ENCODE measurements at places on chromosomes 1 and 21.

DNA sequence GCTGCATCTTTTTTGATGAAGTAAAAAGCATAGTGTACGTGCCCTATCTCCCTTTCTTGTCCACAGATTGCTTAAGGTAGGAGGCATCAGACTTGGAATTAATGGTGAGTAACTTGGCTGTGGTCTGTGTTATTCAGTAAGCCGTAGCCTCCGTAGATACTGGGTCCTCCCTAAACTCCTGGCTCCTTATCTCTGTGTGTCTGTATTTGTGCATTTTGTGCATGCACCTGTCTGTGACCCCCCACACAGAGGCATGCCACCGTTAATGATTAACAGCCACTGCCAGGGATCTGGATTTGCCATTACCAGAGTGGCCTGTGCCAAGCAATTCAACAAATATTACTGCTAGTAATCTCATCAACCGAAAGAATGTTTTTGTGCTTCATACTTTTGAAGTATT, 31.9 kb downstream of the MAP3K21 start:
- no peak for DNase-seq

GRCh38 chr21:20721151-20721550, 277.1 kb upstream of the NCAM2 start:
- DNase-seq = no peak

GRCh38 chr1:154348429-154349076, 23.2 kb downstream of the ATP8B2 start:
- no peak for DNase-seq

- DNase-seq = no peak
Observed at GRCh38 chr1:234602334-234603220, 7.4 kb downstream of the IRF2BP2 start.

- no peak for DNase-seq
Observed at GRCh38 chr1:17200246-17200645, 4.7 kb upstream of the PADI1 start.

GRCh38 chr1:29620631-29621030, 384.3 kb downstream of the PTPRU start:
- no peak for DNase-seq

DNA sequence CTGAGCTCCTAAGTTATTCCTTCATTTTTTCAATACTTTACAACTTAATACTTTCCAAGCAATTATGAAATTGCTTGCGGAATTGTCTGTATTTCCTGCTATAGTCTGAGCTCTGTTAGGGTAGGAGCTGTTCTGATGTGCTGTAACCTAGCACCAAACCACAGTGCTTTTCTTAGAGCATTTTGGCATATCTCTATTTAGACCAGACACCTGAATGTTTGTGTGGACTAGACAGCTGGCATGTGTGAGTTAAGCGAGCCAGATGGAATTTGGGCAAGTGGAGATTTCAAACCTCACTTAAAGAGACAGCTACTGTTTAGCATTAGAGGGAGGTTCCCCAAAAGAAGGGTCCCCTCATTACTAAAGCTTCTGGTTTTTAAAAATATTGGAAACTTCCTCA, 106.1 kb downstream of the RWDD3 start:
- DNase-seq = no peak

DNA sequence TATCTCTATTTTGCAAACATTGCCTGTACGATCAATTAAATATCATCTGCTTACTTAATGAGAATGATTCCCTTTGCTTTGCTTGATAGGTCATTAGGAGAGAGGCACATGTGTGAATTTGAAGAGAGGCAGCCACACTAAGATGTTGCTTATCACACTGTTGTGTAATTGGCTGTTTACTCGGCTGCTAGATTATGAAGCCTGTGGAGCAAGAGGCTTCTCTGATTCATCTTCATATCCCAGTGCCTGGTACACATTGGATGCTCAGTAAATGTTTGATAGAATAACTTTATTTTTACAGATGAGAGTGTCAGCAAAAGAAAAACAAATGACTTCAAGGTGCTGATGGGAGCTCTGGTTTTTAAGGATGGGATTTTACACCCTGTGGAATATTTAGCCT, 156.2 kb upstream of the C8B start:
- no peak for DNase-seq

DNA sequence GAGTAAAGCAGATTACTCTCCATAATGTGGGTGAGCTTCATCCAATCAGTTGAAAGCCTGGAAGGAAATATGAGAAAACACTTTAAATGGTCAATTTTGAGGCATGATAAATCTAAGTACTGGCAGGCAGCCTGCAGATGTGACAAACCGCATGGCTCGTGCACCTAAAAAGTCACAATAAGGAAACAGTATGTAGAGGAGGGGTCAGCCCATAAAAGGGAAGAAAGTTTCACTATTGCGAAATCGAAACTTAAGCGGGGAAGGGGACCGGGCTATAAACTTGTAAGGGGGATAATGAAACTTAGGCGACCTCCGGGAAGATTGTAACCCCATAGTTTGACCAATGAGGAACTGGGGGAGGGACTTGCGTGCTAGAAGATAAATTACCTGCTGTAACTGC, 109.8 kb downstream of the PLPPR4 start:
- DNase-seq = no peak

DNA sequence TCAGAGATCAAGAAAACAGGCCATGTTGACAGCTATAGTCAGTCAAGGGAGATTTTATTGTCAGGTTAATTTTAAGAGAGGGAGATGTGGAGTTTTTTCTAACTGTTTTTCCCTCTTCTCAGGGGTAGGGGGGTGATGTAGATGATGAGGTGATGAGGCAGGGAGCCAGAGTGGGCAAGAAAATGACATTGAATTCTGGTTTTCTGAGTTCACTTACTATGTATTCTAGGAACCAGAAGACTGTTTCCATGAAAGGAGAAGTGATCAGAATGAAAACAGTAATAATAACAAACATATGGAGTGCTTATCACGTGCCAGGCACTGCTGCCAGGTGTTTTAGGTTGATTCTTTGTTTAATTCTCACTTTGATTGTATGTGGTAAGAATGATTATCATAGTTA, 40.2 kb downstream of the CASQ2 start:
- no peak for DNase-seq

DNA sequence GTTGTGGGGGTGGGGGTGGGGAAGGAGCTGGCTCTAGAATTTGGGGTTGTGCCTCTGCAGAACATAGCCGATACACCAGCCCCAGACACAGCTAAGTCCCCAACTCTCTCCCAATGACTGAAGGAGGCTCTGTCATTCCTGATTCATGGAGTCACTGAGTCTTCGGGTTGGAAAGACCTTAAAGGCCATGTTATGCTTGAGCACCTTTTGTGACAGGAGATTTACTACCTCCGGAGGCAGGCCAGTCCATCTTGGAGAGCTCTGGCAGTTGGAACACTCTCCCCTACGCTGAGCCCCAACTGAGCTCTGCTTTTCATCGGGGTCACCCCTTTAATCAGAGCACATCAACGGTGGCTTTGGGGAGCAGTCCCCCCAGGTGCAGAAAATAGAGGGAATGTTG, 284.4 kb upstream of the GJB5 start:
- DNase-seq = no peak

DNA sequence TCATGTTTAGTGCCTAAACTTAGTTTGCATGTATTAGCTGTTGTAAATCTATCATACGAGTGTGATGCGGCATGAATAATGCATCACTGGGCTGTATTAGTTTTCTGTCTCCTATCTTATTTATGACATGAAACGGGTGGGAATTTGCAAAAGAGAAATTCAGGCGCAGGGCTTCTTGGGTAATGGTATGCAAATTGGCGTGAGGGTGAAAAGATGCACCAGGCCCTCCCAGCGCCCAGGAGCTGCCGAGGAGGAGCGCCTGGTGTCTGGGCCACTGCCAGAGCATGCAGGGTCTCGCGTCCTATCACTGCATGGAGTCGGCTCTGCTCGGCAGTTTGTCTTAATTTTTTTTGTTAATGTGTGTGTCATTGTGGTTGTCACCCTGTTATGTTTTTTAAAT, 82.9 kb upstream of the ACTL8 start:
- DNase-seq = no peak

- DNase-seq = no peak
Observed at GRCh38 chr1:1433804-1434130, 1.7 kb upstream of the VWA1 start.

DNA sequence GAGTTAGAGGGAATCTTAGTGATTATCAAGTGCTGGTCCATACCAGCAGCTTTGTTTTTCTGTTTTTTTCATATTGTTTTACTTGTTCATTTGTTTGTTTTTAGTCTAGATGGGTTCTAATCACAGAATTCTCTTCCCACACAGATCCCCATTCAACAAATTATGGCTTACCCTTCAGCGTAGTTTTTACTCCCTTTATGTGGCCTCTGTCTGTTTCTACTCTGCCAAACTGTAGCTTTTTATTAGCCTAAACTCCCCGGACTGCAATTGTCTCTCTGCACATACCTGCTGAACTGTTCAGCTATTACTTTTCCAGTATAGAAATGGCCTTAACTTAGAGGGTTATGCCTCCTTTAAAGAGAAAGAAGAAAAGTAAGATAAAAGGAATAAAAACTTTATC, 348.5 kb downstream of the TGFB2 start:
- no peak for DNase-seq

- DNase-seq = no peak
Observed at GRCh38 chr1:9459816-9460407, 79.4 kb upstream of the SLC25A33 start.

DNA sequence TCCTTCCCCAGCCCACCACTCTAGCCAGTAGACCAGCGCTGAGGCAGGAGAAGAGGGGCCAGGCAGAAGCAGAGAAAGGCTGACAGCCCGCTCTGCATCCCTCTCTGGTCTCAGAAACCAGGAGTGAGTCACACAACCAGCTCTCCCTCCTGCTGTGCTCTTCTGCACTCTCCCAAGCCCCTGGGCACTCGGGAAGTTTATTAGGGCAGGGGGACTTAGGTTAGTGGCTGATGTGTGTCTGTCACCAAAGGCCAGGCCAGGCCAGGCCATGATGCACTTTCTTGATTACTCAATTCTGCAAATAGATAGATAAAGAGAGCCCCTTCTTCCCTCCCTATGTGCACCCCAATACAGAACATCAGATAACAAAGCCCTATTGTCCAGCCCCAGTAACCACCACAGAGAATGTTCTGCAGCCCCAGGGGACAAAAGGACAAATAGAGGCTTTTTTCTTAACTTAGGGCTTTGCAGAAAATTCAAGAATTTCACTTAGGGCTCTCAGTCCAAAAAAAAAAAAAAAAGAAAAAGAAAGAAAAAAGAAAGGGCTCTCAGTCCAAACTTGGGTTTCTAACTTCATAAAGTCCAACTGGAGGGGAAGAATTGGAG, 52.9 kb upstream of the CNTN2 start:
- DNase-seq = no peak

GRCh38 chr1:940107-941014, 16.6 kb downstream of the SAMD11 start:
- DNase-seq = no peak

DNA sequence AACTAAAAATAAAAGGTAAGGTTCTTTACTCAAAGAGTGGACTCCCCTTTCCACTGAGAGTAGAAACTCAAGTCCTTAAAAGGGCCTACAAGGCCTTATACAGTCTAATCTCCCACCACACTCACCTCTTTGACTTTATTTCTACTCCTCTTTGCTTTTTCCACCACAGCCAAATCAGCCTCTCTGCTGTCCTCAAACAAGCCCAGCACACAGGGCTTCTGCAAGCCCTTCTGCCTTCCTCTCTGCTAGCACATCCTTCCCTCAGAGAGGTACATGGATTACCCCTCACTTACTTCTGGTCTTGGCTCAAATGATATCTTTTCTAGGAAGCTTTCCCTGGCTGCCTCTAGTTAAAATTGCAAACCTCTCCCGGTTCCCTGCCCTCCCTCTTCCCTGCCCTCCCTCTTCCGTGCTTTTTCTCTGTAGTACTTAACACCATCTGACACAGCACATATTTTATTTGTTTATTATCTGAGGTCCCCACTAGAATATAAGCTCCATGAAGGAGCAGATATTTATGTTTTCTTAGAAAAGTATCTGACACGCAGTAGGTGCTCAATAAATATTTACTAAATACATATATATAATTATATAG, 1.7 kb downstream of the LYST start:
- DNase-seq = no peak

GRCh38 chr1:157134442-157134841, 3.8 kb downstream of the ETV3 start:
- no peak for DNase-seq

DNA sequence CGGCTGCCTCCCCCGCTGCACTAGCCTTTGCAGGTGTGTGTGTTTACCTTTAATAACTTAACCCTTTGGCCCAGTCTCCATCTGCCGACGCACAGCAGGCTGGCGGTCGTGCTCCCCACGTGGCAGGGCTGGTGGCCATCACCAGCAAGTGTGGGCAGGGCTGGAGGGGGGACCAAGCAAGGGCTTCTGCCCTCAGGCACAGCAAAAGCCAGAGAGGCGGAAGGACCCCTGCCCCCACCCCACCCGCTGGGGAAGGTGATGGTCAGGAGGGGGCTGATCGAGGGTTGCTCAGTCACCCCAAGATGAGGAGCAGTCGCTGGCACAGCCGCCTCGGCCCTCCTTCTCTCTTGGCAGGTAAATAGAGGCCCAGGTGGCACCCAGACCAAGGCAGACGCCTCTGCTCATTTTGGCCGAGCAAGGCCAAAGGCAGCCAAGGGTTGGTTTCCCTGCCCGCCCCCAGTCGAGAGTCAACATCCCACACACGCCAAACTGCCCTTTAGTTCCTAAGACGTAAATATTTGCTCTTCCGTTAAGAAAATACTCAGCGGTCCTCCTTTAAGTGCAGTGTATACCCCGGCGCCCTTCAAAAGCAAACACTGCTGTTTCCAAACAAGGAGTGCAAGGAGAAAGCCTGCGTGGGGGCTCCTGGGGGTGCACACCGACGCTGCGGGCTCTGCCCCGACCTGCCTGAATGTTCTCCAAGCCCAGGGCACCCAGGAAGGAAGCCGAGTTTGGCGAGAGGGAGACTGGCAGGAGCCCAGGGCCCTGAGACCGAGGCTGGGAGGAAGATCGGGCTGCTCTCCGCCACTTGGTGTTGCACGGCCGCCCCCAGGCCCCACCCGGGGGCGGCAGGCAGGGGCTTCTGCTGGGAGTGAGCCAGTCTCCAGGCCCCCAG, 82.7 kb downstream of the SIK1 start:
- no peak for DNase-seq

GRCh38 chr1:196685506-196685905, 33.7 kb downstream of the CFH start:
- DNase-seq = no peak

- no peak for DNase-seq
Observed at GRCh38 chr1:21575351-21575942, 66.2 kb downstream of the ALPL start.

- DNase-seq = no peak
Observed at GRCh38 chr1:15928971-15929965, 46.6 kb downstream of the ZBTB17 start.

- DNase-seq = no peak
Observed at GRCh38 chr21:34055615-34056014, 17.8 kb upstream of the MRPS6 start.

DNA sequence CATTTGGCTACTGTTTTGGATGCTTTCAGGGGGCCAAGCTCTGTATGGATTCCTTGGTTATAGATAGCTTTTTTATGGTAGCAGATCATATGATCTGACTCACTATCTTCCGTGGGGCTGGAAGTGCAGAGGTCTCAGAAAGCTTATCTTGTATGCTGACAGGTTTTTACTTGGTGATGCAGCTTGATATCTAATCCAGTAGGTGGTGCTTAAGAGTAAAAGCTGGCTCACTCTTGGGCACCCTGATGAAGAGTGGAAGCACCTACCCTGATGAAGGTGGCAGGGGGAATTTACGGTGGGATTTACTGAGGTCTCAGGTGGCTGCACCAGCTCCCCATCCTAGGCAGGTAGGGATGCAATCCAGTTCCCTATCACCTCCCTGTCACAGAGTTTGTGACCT, 151.2 kb downstream of the PTBP2 start:
- DNase-seq = no peak

All from activated naive CD4-positive, alpha-beta T cell (primary cell).